ENCODE measurements at places on chromosomes 2 and 18.

- DNase-seq = no peak
These were observed 72.2 kb downstream of the DSC3 start for GRCh38 chr18:30970196-30970816.

DNA sequence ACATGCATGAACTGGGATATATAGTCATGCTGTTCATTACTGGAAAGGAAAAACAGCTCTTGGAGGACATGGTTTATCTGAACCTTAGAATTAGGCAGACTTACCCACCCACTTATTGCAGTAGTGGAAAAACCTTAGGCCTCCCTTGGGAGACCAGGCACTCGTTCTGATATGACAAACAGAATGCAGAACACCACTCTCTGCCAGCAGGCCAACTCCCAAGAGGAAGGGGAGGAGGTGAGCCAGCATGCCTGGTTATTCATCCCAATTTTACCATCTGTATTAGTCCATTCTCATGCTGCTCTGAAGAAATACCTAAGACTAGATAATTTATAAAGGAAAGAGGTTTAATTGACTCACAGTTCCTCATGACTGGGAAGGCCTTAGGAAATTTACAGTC lies 17.5 kb downstream of the C18orf63 start:
- no peak for DNase-seq

DNA sequence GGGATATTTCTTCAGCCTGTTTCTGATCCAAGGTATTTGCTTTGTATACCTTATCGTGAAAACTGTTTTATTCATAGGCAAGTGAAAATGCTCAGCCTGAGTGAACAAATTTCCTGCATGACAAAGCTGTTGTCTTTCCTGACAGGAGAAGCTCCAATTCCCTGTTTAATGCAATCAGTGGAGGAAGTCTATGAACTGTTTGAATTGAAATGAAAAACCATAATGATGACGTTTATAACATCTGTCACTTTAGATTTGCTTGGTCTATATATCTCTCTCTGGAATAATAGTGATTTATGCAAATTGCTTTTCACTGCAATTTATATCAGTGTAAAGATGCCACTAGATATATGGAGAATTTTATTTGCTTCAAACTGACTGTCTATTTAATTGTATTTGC lies 239.4 kb upstream of the HNMT start:
- DNase-seq = no peak

DNA sequence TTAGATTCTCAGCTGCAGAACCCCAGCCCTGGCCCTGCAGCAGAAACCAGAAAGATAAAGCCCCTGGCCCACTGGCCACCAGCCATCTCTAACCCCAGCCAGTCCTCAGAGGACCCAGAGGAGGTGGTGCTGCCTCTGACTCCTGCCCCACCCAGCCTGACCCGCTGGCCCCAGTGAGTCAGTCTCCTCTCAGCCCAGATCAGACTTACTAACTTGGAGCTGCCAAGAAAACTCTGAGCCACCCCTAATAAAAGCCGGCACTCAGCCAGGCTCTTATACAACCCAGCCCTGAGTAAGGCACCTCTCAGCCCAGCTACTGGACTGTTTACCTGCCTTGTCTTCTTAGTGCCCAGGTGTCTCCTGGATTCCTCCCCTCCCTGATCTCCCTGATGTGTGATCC lies 2.0 kb downstream of the SLC14A2 start:
- no peak for DNase-seq

GRCh38 chr2:16522031-16522831 lies 143.4 kb downstream of the CYRIA start:
- DNase-seq = no peak

- no peak for DNase-seq
These were observed 57.2 kb downstream of the LBH start for GRCh38 chr2:30288561-30288960.

- DNase-seq = no peak
These were observed 32.8 kb upstream of the TMEM178A start for GRCh38 chr2:39632876-39633275.

DNA sequence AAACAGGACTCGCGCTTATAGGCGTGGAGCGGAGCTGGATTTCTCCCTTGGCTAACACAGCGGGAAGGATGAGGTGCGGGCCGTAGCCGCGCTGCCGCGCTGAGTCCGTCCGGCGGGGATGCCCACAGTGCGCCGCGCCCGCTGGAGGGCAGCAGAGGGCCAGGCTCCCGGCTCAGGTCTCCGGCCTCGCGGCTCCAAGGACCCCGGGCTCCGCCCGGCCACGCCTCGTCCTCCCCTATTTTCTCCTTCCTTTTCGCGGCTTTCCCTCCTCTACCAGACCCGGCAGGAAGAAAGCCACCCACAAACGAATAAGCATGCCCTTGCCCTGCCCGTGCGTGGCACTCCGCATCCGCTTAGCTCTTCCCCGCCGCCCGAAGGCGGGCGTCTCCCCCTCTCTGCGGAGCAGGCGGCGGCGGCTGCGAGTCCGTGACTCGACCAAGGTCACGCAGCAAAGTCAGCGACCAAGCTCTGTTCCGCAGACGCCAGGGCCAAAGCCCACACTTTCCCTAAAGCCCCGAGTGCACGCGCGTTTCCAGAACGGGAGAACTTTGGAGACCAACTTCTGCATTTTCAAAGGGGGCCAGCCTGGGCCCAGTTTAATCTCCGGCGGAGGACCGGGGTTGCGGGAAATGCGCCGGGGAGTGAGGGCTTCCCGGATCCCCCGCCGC lies 48.5 kb downstream of the KCNIP3 start:
- DNase-seq = peak; percentile 50

GRCh38 chr18:2312440-2312839 lies 258.9 kb downstream of the METTL4 start:
- no peak for DNase-seq

- no peak for DNase-seq
These were observed 234.5 kb downstream of the MTX2 start for GRCh38 chr2:176503776-176504175.

DNA sequence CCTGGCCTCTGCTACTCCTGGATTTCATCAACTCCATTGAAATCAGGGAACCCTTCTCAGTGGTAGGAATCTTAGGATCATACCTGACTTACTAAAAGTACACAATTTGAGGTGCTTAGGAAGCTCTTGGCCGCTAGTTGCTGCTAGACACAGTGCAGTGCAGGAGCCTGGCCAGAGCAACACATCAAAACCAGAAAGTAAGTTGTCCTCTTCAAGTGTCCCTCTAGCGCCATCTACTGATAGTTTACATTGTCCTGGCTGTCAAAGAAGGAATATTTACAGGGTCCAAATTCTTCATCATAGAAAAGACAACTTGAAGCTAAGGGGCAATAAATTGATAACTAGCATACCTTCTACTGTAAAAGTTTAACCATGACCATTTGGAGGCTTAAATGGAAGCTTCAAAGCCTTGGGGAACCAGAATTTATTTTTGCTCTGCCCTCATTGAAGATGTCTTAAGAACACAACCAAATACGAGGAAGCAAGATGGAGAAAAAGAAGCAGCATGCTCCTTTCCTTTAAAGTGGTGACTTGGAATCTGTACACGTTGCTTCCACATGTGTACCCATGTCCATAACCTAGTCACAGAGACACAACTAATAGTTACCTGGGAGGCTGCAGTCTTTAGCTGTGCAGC lies 889.1 kb upstream of the GCFC2 start:
- DNase-seq = no peak

GRCh38 chr2:1286929-1287328 lies 126.3 kb upstream of the TPO start:
- no peak for DNase-seq

DNA sequence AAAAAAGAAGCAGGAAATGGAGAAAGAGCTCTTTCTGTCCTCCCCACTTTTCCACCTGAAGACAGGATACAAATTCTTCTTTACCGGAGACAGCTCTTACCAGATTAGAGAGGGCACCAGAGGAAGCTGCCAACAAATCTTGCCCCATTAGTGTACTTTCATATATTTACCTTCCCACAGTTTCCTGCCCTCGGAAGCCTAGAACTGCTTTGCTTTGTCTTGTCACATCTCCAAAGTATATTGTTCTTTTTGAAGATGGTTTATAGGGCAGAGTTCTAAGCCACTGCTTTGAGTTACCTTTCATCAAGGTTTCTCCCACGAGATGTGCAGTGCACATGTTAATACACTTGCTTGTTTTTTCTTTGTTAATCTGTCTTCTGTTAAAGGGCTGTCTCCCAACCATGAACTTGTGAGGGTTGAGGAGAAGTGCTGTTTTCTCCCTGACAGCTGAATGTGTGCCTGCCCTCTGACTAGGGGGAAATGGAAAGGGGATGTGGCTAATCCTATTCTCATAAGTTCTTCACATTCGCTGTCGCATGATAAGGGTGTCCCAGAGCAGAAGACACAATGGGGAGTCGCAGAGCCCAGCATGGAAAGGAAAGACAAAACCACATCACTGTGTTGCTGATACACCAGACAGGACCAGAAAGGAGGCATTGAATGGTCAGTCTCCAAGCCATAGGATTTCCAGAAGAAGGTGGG lies 24.2 kb downstream of the CENPA start:
- no peak for DNase-seq

DNA sequence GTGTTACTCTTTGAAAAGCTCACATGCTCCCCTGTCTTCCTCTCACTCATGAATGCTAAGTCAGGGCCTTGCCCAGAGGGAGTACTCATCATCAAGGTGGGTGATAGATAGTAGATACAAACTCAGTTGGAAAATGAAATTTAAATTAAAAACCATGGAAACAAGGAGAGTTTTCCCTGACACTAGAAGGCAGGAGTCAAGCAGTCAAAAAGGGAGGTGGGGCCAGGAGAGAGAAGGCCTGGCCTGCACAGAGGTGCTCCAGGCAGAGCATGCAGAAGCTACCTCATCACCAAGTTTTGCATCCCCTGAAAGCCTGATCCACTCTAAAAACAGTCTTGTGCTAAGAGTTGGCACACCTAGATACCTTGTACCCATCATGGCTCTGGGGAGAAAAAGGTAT lies 143.7 kb downstream of the MYO5B start:
- DNase-seq = no peak

DNA sequence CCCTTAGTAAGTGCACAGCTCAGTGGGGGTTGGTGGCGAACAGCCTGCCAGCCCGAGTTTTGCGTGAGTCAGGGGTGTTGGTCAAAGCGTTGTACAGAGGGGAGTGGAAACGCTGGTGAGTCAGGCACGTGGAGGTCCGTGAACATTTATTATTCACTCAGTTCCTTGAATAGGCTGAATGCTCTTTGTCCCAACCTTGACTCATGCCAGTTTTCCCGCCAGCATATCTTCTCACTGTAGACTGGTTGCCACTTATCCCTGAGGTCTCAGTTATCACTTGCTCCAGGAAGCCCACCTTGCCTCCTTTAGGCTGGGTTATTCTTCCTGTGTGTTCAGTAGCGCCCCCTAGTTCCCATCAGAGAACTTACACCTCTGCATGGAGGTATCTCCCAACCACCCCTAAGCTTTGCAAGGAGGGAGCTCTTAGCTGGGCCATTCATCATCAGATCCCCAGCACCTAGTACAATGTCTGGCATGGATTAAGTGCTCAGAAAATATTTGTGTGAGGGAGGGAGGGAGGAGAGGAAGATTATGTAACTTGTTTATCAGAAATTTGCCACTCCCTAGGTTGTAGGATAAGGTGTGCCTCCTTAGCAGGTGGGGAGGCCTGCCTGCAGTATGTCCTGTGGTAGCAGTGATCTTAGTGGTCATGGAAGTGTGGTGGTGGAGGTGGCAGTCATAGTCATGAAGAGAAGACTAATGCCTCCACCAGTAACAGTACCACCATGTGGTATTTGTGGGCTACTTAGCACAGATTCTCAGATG lies 72.1 kb downstream of the CABLES1 start:
- DNase-seq = no peak

GRCh38 chr2:105800036-105800713 lies 55.5 kb downstream of the NCK2 start:
- DNase-seq = no peak

DNA sequence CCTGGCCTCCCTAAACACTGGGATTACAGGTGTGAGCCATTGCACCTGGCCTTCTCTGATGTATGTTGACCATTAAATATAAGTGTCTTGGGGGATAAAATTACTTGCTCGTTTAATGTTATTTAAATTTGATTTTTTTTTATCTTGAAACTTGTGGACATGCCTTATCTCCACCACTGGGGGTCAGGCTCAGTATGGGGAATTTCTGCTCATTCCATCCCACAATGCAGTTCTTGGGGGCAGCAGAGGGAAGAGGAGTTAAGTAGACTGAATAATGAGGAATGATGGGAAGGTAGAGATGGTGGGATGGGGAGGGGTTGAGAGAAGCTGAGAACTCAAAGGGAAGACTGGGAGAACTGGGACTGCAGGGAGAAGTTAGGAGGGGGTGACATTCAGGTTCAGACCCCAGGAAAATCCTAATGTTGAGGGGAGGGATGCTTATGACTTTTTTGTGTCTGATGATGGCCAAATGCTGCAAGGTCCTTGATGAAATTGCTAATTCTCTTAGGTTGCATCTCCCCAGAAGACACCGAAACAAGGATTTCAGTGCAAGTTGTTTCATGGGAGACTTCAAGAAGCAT lies 174.2 kb downstream of the MIB1 start:
- no peak for DNase-seq

DNA sequence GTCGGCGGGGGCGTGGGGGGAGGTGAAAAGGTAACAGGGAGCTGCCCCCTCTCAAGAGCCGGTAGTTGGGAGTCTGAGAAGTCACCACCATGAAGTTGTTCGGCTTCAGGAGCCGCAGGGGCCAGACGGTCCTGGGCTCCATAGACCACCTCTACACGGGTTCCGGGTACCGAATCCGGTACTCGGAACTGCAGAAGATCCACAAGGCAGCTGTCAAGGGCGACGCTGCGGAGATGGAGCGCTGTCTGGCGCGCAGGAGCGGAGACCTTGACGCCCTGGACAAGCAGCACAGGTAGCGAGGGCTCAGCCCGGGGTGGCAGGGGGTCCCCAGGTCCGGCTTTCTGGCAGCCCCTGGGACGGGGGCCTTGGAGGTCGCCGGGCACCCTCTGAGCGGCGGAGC lies 47.1 kb upstream of the ZNF519 start:
- no peak for DNase-seq

- DNase-seq = no peak
These were observed 48.8 kb downstream of the ALPK2 start for GRCh38 chr18:58580078-58580477.

GRCh38 chr2:61938511-61938910 lies 33.0 kb downstream of the COMMD1 start:
- DNase-seq = no peak

GRCh38 chr18:38790303-38790702 lies 1224.7 kb upstream of the CELF4 start:
- no peak for DNase-seq

DNA sequence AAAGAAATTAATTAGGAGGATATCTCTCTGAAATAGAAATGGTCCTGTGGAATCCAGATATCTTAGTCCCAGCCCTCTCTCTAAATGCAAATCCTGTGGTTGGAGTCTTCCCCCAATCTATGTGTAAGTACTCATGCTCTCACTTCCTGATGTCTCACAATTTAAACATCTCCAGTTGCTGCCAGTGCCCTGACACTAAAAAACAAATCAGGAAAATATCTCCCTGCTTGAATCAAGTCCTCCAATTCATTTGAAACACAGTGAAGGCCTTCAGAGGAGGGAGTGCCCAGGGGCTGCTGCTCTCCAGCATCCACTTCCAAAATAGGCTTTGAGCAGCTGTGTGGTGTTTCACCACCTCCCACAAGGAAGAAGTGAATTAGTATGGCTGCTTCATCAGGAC lies 413.8 kb downstream of the RAD51AP2 start:
- DNase-seq = no peak

Measured in stimulated activated CD4-positive, alpha-beta T cell treated with anti-CD3 and anti-CD28 coated beads, Interleukin-4, amount 100 ng/mL, for 48 hours (primary cell).